ENCODE measurements at places on chromosomes 12 and 14.

DNA sequence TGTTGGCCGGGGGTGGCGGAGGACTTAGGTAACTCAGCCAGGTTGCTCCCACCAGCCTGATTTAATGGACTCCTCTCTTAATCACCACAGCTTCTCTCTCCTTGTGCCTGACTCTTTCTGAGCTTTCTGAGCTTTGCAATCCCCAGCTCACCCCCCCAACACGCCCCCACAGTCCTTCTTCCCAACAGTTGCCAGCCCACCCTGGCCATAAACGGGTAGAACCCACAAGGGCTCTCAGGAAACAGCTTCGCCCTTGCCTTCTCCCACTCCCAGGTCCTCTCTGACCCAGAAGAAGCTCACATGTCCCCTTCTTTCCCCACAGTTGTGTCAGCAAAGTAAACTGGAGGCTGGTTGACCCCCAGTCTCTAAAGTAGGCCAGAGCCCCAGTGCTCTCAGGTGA, 32.9 kb downstream of the ZFP36L1 start:
- no peak for DNase-seq

DNA sequence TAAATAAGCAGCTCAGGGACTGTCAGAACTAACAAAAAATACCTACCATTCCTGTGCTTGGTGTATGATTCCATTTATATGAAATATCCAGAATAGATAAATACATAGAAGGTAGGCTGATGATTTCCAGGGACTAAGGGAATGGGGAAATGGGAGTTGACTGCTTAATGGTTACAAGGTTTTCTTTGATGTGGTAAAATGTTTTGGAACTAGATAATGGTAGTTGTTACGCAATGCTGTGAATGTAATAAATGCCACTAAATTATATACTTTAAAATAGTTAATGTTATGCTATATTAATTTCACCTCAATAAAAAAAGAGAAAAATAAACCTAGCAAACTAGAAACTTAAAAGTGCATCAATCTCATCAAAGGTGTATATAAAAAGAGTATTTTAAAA, 41.1 kb downstream of the CEP83 start:
- no peak for DNase-seq

DNA sequence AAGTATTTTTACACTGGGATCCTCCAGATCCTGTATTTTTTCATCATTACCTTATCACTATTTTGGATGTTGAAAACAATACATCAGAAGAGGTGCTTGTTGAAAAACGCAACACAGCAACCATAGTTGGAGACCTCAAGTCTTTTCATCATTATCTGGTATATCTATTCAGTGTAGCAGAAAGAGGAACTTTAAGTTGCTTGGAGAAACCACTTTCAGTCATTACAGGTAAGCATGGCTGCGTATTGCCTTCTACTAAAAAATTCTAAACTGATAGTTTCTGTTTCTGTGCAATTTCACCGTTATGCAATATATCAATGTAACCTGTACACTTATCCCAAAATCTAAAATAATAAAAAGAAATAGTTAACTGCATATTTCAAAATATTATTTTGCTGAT, 32.2 kb upstream of the PTPRQ start:
- no peak for DNase-seq

- no peak for DNase-seq
Measured at GRCh38 chr12:108484431-108484830, 30.6 kb upstream of the FICD start.

DNA sequence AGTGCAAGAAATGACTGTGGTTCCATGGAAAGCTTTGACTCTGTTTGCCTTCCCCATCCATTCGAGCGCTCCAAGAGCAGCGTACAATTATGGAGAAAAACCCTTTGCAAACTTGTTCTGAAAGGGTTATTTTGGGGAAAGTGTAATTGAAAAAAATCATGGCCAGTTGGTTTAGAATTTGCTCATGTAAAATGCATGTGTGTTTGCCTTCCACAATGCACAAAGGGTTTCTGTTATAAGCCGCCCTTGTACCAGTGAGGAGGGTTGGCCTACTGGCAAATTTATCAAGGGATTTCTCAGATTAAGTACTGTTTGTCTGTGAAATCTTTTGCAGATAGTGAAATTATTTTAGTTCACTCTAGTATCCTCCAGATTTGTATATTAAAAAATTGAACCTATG, 62.7 kb upstream of the PELI2 start:
- no peak for DNase-seq

- DNase-seq, result no peak
Measured at GRCh38 chr12:38417101-38417500, 100.5 kb downstream of the ALG10B start.

GRCh38 chr14:103767336-103767894, 51.8 kb downstream of the ZFYVE21 start:
- DNase-seq, result no peak

DNA sequence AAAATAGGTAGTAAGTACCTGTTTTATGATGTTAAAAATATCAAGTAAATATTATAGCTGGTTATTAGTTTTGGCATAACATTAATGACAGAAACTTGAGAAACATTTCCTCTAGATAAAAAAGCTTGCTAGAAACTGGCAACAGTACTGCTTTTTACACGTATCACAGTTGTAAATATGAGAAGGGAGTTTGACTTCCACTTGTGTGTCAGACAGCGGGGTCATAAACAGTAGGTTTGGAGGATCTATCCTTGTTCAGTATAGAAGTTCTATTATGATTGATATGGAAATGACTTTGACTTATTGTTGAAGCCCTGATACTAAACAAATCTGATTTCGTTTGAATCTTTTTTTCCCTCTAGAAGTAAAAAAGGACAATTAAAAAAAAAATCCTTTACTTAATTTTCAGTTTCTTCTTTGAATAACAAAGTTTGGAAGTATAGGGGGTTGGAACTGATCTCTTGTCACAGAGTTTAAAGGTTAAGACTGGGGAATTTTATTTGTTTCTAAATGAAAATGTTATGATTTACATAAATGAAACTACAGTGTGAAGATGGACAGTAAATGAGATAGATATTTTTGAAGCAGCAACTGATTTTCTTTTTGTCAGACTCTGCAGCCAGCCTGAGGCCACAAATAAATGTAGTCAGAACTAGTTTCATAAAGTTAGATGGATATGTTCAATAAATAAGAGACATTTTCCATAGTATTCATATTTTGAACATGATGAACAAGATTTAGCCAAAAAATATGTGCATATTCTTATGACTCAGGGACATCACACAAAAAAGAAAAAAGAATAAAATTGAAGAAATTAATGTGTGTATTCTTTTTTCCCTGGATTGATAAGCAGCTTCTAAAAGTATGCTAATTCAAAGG, 50.1 kb downstream of the WNK1 start:
- no peak for DNase-seq

- DNase-seq, result no peak
Measured at GRCh38 chr12:89390802-89391673, 38.7 kb upstream of the DUSP6 start.

GRCh38 chr12:75208856-75209811, 505 bp downstream of the KCNC2 start:
- DNase-seq, result no peak

- DNase-seq, result no peak
Measured at GRCh38 chr12:90261283-90261682, 552.6 kb upstream of the ATP2B1 start.

DNA sequence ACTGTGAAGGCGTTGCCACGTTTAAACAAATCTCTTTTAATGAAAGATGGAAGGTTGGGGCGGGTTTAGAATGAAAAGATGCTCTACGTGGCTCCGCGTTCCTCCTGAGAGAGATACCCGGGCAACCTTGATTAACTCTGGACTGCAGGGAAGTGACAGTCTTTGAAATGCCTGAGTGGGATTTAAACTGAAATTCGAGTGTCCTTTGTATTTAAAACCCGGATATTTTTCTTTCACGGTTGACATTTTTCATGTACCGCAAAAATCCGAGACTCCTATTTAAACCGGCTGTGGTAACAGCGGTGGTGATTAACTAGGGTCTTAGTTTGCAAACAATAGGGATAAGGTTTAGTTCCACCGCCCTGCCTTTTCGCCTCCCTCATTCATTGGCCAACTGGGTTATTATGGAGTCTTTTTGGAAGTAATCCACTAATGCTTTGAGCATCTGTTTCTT, 707 bp downstream of the G2E3 start:
- peak; percentile 45 for DNase-seq

DNA sequence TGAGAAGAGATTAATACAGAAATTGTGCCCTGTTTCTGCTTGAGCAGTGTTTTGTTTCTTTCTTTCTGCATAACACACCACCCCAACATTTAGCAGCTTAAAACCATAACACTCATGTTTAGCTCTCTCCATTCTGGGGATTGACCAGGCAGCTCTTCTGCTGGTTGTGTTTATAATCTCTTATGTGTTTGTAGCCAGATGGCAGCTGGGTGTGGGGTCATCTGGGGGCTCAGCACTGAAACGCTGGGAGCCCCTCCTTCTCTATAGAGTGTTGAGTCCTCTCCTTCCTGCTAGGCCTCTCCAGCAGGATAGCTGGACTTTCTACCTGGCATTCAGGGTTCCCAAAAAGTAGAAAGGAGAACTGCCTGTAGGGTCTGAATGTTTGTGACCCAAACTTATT, 270.6 kb downstream of the TTC8 start:
- DNase-seq, result peak; percentile 64

DNA sequence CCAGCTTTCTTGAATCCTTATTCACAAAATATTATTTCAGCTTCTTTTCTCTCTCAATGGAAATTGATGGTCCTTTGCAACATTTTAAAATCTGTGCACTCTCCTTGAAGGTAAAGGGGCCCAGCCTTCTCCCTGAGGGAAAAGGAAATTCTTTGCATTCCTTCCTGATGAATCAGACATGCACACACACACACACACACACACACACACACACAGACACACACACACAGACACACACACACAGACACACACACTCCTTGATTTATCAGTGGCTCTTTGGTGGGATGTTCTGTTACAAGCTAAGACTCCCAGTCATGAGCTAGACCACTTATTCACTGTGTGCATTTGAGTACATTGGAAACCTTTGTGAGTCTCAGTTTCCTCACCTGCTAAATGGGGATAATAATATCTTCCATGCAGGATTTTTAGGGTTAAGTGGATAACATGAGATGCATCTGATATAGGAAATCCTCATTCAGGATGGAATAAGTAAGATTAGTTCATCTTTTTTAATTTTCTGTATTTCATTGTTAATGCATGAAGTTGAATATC, 45.1 kb upstream of the HMGA2 start:
- no peak for DNase-seq
